ENCODE measurements at places on chromosomes 5 and 9. TPM values are rescaled to one million over a fixed set of nuclear protein-coding genes. Genes with fewer than 3 reads are reported as not detected.

Gene SYK
- 0.05 TPM for total RNA-seq

Gene NIPAL4
- total RNA-seq, result 2.2 TPM

Gene ITGA1
- 1.6 TPM for total RNA-seq

Gene PPIC
- not detected for total RNA-seq

Gene ARHGEF37
- total RNA-seq, result 1.5 TPM

Gene PRXL2C
- 9.8 TPM for total RNA-seq

Gene TLR4
- not detected for total RNA-seq

Measured in activated CD4-positive, alpha-beta T cell treated with anti-CD3 and anti-CD28 coated beads, Interleukin-2, amount 10 ng/mL, durations not matched to agents 24 days and 14 days (primary cell).